ENCODE measurements at places on chromosomes 5 and 9.

- DNase-seq: no peak
Measured at GRCh38 chr5:60183881-60184280, 290.4 kb upstream of the PDE4D start.

DNA sequence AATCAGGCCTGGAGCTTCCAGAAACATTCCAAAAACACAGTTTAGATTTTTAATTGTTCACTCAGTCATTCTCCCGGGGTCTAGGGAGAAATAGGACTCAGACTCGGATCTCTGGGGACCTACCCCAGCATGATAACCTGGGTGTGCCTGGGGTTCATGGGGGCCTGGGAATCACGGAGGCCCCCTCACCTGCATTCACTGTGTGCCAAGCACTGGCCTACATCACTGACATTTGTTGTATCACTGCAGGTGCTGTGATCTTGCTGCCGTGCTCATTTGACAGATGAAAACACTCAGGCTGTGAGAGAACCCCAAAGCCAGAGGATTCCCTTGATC is 22.8 kb upstream of the ZBTB43 start:
- no peak for DNase-seq

- no peak for DNase-seq
Measured at GRCh38 chr9:93164085-93164484, 19.9 kb upstream of the WNK2 start.

DNA sequence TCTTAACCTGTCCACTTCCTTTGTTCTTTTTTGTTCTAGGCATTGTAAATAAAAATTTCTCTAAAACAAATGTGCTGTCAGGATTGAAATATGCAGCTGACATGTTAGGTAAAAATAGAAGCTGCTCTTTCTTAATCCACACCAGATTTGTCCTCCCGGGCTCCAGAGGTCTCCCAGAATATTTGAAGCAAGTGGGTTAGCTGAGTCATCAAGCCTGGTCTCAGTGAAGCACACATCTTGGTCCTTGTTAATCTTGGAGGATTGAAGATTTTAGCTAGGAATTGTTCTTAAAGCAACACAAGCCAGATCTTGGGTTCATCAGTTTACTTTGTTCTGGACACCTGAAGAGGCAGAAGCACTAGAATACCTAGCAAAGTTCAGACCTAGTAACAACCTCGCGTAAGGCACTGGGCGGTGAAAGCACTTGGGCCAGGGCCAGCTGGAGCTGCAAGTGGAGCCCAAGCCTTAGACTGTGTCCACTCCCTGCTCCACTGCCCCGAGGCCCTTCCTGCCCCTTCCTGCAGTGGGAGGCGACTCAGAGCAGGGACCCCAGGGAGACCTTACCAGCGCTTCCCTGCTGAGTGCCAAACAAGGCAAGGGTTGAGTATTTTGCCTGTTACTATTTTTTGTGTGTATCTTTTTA is 36.5 kb downstream of the HABP4 start:
- no peak for DNase-seq

- DNase-seq: no peak
Measured at GRCh38 chr9:4962085-4962484, 23.0 kb upstream of the JAK2 start.

- DNase-seq: no peak
Measured at GRCh38 chr9:76687861-76688391, 76.3 kb upstream of the PCA3 start.

GRCh38 chr9:127561491-127562278 is 50.4 kb upstream of the STXBP1 start:
- DNase-seq: no peak

DNA sequence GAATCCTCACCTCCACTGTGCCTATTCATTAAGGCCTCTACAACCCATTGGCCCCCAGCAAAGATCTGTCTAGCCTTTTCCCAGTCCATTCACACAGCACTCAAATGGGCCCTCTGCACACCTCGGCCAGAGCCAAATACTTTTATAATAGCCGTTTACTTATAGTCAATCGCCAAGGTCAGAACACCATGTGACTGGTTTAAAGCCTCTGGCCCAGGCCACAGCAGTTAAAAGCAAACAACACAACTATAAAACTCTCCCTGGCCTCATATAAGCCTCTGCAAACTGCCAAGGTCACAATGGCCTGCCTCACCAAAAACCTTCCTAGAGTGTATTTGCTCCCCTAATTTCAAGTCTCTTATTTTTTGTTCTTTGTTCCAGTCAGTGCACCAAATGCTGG is 562.6 kb downstream of the CAAP1 start:
- no peak for DNase-seq

DNA sequence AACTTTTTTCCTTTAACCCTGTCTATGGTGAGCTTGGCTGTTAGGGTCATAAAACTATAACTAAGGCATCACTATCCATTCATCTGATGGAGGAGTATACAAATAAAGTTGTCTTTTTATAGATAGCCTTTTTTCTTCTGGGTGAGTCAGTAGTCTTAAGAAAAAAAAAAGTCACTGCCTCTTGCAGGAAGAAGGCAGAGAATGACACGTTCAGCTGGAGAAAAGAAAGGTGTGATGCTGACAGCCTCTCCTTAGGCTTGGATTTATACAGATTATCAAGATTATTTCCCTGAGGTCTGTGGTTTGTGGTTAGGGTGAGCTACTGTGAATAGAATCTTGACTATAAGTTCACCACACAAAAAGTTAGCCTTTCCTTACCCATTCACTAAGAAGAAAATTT is 23.0 kb downstream of the EPB41L4B start:
- DNase-seq: no peak

DNA sequence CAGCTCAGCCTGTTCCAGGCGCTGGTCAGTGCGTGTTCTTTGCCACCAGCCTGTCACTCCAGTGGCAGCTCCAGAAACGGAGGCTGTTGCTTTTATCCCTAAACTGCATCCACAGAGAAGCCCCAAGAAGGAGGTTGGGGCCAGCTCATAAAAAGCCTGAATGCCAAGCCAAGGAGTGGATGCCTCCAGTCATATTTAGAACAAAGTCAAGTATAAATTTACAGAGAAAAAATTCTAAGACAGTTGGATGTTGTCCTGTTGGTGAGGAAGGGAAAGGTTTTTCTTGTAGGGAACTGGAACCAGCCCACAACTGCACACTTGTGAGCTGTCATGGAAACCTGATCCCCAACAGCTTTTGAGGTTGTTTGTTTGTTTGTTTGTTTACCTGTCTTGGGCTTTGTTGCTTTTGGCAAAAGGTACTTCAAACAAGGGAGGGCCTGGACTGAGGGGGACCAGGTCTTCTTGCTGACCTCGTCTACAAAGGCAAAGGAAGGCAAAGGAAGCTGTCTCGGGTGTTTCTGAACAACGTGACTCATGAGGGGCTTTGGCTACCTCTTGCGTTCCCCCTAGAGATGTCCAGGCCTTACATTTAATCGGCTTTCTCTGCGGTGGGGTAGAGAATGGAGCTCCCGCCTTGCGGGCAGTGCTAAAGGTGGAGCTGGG is 36.7 kb downstream of the OLFML2A start:
- DNase-seq: no peak

DNA sequence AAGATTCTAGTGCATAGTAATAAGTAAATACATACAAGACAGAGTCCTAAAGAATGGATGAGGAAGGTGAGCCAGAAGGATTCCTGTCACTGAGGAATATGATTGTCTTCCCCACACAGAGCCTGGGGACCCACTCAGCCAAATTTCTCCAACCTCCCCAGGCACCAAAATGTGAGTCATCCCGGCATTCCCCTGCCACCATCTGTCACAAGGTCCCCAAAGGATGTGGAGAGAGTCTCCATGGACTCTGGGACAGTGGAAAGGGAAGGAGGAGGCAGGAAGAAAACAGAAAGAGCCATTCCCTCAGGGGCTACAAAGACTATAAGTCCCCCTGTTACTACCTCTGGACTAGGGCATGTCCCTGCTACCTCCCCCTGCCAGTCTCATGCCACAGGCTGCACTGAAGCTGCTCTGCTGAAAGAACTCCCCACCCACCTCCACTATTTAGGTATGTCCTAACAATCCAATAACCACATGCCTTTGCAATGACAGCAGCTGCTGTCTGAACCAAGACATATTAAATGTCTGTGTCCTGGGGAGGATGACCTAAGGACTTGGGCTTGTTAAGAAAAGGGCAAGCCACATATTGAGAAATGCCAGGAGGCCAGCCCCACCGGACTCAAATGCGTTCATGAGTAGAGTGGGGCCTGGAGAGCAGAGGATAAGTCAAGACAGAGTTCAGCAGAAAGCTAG is 10.7 kb upstream of the OR5C1 start:
- no peak for DNase-seq
